ENCODE measurements at places on chromosomes 1 and 21.
A peak's percentile ranks its signal among the peaks of the same experiment; 100 is the strongest.

DNA sequence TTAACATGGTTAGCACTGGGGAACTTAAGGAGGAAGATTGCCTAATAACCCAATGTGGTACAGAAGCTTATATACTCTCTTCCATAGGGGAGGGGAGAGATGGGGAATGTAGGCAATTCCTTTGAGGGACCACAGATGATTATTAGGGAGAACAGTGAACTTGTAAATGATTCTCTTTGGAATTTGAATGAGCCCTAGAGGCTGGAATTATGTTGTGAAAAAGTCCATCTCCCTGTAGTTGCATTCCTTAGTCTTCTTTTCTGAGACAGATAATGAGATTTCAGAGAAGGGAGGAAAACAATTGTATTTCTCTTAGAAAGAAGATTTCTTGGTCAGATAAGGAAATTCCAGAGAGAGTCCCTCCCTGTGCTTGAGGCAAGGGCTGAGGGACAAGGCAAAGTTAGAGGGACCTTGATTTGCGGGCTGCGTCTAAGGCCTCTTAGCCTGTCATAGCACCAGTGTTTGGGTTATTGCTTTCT is 89.0 kb upstream of the HMCN1 start:
- DNase-seq: no peak

DNA sequence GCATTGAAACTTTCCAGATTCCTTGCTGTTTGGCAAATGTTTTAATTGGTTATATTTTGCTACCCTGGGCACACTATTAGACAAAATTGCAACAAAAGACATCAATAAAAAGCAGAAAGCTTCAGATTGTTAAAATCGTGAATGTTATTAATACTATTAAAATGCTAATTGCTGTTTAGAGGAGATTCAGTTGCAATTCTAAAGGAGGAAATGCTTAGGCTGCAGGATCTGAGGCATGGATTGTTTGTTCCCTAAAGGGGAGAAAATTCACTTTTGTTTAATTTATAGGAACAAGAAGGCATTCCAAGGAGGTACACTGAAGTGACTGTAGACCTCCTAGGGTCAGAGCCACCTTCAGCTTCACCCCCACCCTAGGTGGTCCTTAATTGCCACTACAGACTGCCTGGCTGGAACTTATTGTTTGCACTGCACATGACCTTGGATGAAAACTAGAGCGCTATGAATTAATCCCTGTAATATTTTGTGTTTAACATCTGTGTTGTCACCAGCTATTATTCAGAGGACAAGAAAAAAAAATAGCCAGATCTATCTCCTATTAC is 1266.9 kb upstream of the ADGRL2 start:
- no peak for DNase-seq

GRCh38 chr1:201904579-201904978 is 15.9 kb downstream of the SHISA4 start:
- no peak for DNase-seq

GRCh38 chr1:69743146-69743545 is 175.4 kb downstream of the LRRC7 start:
- DNase-seq: no peak

GRCh38 chr1:71650119-71650518 is 569.3 kb upstream of the ZRANB2 start:
- DNase-seq: no peak

DNA sequence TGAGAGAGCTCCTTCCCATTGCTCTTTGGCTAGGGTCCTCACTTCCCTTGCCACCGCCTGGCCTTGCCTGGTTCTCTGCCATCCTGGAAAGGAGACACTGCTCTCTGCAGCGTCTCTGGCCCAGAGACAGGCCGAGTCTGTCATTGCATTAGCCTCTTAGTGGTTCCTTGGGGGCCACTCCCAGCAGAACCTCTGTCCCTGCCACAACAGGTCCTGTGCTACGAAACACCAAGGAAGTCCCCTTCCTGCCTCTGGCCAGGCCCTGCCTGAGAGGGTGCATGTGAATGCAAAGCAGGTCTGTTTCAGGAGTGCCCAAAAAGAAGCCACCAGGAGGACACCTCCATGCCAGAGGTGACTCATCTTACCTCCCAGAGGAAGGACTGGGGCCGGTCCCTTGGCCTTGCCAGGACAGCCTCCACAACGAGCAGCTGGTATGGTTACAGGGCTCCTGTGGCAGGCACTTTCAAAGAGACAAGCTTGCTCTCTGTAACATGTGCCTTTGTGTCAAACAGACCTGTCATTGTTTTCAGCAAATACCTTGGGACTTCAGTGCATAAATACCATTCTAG is 59.6 kb downstream of the VPS26C start:
- DNase-seq: peak; percentile 15

- DNase-seq: no peak
Measured at GRCh38 chr1:87220993-87221392, 107.7 kb upstream of the LMO4 start.

DNA sequence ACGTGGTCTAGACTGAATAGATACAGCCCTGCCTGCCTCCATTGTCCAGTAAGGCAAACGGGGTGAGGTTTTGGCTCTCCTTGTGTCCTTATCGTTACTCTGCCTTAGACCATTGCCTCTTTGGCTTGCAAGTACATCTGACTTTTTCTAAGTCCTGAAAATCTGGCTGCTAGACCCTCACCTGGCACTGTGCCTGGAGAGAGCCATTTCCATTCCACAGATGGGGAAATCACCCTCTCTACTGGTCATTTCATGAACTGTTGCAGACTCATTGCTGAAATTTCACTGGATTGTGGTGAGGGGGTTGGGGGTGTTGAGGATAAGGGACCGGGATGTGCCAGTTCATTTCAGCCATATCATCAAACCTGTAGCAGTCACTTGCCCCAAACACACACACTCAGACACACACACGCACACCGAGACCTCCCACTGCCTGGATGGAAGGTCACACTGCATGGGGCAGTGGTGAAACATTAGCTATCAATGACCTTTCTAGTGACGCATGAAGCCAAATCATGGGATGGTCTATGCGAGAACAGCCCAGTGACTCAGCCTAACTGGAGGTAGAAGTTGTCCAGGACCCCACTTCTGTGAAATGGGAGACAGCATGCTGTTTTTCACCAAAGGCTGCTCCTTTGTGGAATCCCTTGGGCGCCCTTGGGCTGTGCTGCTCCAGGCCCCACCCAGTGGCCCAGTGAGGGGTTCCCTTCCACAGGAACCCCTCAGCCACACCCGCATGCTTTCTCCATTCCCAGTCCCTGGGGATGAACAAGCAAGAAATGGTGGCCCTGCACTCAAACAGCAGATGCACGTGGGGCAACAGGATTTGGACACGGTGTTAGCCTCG is 34.9 kb upstream of the VASH2 start:
- no peak for DNase-seq

GRCh38 chr1:54834007-54834541 is 33.0 kb upstream of the TTC22 start:
- DNase-seq: no peak

DNA sequence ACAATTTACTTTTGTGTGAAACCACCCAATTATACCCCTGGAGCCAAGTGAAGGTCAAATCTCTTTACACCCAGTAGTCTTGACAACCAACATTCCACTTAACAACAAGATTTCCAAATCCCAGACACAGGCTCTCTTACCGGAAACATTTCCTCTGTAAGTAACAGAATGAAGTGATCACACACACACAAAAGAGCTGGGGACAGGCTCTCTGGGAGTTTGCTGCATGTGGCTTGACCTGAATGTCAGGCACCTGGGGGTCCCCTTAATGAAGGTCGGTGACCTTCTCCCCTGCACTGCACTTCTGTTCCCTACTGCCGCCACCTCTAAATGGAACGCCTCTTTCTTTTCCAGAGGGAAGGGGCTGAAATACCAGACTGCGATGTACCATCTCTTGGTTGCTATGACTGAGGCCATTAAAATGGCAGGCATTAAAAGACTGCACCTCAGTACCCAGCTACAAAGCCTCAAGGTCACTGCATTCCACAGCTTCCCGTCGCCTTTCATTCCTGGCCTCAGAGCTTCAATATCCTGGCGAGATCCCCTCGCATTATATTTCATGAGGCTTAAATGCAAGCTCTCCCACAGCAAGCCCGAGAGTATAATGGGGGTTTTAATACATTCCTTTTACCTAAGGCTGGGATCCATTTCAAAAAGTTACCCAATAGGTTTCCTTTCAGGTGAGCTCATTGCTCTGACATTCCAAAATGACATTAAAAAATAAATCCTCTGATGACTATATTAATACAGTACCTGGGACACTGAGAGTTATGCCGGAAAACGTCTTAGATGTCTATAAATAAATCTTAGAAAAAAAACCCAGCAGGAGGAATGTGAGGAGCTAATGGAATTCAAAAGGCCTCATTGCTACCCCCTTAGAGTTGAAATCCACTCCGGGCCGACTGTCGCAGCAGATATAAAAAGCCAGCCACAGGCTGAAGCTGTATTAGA is 90.9 kb upstream of the DIRAS3 start:
- DNase-seq: no peak

DNA sequence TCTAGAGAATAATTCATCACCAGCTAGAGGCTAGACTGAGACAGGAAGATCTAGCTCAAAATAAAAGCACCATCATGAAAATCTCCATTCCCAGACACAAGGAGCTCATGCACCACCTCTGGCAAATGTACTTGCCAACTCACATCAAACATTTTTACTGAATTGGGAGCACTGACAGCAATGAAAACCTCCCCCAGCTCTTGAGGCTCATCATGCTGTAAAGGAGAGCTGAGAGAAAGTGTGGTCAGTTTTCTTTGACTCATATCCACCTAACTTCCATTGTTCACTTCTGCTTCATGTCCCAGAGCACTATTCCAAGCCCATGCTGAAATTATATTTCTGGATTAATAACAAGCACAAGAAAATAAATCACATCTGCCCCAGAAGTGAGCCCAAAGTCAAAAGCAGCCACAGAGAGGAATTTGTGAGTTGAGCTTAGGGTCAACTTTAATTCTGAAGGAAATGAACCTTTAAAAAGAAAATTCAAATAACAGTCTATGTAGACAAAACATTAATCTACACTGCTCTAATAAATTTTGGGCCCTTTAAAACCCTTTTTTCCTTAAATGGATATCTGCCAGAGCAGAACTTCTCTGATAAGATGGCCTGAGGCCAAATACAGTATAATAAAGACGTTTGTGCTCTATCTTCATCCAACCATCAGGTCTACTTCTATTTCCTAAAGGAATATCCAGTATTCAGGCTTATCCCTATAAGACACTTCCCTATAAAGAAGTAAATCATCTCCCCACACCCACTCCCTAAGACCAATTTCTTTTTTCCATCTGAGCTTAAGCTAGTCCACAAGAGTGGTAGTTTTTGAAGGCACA is 85.9 kb upstream of the ADAM30 start:
- DNase-seq: no peak

DNA sequence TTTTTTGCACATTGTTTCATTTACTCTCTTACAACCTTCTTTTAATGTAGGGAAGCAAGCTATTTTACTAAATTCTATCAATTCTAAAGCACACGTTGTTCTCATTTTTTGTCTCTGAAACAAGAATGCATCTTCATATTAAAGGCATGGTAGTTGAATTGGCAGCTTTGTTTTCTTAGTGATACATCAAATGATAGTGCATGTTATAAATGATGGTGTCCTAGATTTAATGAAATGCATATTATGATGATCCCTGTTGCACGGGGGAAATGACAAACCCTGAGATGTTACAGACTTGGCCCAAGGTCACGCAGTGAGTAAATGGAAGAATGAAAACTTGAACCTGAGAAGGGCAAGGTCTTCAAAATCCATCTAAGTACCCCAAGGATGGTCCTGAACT is 213.1 kb downstream of the KAZN start:
- no peak for DNase-seq

- no peak for DNase-seq
Measured at GRCh38 chr1:23290836-23291565, 53.1 kb downstream of the HNRNPR start.

- DNase-seq: no peak
Measured at GRCh38 chr1:37890378-37891014, 31.1 kb upstream of the MTF1 start.

- DNase-seq: no peak
Measured at GRCh38 chr21:37527716-37528115, 161.1 kb downstream of the DYRK1A start.

GRCh38 chr1:9671377-9672140 is 20.0 kb downstream of the PIK3CD start:
- no peak for DNase-seq

GRCh38 chr1:109275706-109276345 is 7.1 kb downstream of the PSRC1 start:
- DNase-seq: no peak

- DNase-seq: no peak
Measured at GRCh38 chr1:29623501-29623900, 387.2 kb downstream of the PTPRU start.

DNA sequence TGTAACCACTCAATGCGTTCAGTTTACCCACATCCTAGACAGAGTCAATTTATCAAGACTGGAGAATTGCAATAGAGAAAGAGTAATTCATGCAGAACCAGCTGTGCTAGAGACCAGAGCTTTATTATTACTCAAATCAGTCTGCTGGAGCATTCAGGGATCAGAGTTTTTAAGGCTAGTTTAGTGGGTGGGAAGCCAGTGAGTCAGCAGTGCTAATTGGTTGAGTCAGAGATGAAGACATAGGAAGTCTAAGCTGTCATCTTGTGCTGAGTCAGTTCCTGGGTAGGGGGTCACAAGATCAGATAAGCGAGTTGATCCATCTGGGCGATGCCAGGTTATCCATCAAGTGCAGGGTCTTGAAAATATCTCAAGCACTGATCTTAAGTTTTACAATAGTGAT is 499.6 kb downstream of the MRPL39 start:
- DNase-seq: peak; percentile 35

GRCh38 chr1:219174460-219175211 is 958 bp downstream of the LYPLAL1 start:
- no peak for DNase-seq

DNA sequence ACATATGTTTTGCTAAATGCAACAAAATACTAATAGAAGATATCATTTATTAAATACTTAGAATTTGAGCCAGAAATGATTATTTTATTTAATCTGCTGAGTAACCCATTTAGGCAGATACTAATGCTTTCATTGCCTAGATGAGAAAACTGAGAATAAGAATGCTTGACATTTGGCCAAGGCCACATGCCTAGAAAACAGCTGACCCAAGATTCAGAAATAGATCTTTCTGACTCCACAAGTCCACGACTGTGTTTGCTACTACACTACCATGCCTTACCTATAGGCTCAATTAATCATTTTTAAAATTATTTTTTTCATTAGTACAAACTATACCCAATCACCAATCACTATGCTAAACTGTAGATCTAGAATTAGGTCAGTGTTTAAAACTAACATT is 129.7 kb downstream of the ATP1B1 start:
- no peak for DNase-seq

- DNase-seq: no peak
Measured at GRCh38 chr1:13825033-13825432, 125.0 kb downstream of the PRDM2 start.

- no peak for DNase-seq
Measured at GRCh38 chr1:199029855-199030254, 391.0 kb downstream of the PTPRC start.

GRCh38 chr1:61051443-61051718 is 31.0 kb upstream of the NFIA start:
- DNase-seq: no peak

DNA sequence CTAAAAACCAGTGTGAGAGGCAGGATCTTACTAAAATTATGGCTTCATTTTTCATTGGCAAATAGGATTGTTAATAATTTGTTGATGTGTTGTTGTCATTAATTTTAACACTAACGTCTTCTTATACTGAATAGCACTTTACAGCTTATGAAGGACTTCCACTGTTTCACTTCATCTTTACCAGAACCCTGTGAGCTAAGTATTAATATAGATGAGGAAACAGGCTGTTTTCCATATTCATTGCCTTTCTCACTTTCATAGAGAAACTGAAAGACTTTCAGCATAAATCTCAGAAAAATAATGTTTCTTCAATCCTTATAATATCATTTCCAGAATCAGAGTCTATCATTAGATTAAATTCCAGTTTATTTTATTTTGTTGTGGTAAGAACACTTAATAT is 8.5 kb downstream of the MAP10 start:
- no peak for DNase-seq
